Cerebellar nuclear complex (tissue), 1 donor: ENCODE measurements at places on chromosomes 3 and 15.

GRCh38 chr3:175105066-175105465 is 245.9 kb downstream of the NAALADL2 start:
- no peak for DNase-seq

DNA sequence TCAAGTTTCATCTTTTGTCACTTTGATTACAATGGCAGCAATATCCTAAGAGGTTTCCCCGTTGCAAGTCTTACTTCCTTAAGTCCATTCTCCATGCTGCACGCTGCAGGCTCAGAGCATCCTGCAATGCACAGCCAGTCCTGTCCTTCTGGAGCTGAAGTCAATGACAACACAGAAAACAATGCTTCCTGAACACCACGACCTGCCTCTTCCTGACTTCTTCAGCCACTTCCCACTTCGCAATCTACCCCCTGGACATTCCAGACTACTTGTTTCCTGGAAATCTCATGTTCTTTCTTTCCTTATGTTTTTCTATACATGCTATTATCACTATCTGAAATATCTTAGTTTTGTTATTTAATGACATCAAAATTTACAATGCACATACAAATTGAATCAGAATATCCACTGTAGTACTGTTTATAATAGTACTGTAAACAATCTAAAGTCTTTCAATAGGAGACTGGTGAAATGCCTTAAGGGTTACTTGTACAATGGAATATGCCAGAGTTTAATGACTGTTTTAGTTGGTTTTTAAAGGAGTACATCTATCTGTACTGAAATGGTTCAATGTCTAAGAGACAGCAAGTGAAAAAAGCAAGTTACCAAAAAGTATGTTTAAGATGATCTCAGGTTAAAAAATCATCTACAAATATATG is 113.7 kb upstream of the PRTG start:
- no peak for DNase-seq

- no peak for DNase-seq
These were observed 14.4 kb upstream of the CCDC39 start for GRCh38 chr3:180693656-180694055.

- DNase-seq, result no peak
These were observed 141.9 kb upstream of the SMAD3 start for GRCh38 chr15:66923438-66923881.

DNA sequence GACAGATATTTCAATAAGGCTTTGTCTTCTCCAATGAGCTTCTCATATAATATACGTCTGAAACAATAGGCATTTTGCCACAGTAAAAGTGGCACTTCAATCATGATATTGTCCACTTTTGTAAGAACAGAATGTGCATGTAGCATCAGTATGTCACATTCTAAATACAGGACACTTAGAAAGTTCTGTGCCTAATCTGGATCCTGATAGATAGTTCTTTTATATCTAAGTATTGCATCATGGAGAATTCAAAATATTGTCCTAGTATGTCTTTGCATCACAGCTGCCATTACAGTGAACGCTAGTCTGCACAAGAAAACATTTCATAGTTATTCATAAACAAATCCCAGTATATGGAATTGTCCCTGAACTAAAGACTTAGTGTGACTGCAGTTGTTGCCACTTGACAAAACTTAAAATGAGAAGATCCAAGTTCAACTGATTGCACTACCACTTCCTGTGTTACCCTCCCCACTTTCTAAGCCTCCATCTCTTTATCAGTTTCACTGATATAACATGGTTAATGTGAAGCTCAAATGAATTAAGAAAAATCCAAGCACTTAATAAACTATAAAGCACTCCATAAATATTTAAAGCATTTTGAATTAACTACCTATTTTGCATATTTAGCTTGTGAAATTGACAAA is 19.6 kb downstream of the LRRFIP2 start:
- no peak for DNase-seq

DNA sequence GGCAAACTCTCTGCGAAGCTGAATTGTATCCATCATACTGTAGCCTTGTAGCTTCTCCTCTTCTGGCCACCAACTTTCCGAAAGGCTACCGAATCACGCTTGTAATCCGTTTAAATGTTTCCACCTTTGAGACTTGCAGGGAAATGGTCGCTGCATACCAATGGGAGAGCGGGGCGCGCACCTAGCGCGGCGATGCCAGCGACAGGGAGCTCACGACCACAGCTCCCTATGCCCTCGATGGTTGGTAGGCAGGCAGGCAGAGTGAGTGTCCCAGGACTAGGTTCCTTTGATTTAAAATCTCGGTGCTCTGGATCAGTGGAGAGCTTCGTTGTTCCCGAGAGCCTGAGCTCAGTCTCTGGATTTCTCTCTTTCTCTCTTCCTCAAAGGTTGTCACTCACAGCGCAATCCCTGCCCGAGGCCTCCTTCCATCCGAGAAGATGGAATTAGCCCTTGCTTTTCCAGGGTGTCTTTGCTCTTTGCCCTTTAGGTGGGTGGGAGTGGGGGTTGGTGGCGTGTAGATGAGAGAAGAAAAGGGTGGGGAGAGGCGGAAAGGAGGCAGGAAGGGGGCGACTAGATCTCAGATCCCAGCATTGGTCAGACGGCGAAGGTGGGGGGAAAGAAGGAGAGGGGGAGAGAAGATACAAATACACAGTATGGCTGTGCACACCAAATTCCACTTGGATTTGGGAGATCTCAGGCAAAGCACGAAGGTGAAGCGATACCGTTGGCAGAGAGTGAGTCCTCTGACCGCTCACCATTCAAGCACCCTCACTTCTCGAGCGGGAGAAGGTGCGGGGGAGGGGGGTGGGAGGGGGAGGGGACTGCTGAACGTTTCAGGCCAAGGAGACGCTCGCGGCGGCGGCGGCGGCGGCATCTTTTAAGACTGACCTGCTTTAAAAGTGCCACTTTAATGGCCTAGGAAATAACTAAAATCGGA is at the start of gene SLITRK3:
Gene SLITRK3 (minus strand): TSS at position 745 of the 937 bp plus-strand sequence. CDS start 5,554 bp downstream, outside the sequence.
- no peak for DNase-seq

GRCh38 chr3:31014317-31015040 is 120.0 kb upstream of the GADL1 start:
- no peak for DNase-seq

- no peak for DNase-seq
These were observed 736.8 kb downstream of the MCTP2 start for GRCh38 chr15:94968133-94968532.

- DNase-seq, result no peak
These were observed 7.3 kb downstream of the SST start for GRCh38 chr3:187662848-187663409.

- DNase-seq, result no peak
These were observed at the start of gene ISLR for GRCh38 chr15:74173380-74174218. Gene ISLR (plus strand): TSS chr15:74173710. CDS start chr15:74174859, 1,149 bp downstream.

DNA sequence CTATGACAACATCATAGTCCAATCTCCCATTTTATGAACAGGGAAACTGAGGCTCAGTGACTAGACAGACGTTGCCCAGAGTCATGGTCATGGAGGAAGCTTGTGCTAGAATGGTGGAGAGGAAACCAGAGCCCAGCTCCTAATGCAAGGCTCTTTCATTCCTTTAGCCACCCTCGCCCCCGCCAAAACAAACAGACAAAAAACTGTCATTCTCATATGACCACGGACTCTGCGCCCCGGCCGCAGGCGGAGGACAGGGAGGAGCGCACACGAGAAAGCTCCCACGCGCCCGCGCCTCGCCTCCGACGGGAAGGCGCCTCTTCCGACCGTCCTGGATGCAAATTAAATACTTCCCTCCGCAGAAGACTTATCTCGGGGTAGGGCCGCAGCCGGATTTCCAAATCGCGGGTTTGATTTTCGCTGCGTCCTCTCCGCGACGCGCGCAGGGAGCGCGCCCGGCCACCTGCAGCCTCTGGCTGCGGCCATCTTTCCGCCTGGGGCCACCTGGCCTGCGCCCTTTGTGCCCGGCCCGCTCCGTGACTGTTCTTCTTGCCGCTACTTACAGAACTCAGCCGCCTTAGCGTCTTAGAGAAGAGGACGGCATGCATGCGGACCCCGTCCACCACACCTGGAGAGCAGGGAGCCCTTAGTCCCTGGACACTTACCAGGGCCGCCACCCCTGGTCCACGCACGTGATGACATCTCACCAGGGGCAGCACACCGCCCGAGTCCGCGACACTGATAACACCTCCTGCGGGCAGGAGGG is 670 bp upstream of the ATP13A3 start:
- peak; percentile 44 for DNase-seq

DNA sequence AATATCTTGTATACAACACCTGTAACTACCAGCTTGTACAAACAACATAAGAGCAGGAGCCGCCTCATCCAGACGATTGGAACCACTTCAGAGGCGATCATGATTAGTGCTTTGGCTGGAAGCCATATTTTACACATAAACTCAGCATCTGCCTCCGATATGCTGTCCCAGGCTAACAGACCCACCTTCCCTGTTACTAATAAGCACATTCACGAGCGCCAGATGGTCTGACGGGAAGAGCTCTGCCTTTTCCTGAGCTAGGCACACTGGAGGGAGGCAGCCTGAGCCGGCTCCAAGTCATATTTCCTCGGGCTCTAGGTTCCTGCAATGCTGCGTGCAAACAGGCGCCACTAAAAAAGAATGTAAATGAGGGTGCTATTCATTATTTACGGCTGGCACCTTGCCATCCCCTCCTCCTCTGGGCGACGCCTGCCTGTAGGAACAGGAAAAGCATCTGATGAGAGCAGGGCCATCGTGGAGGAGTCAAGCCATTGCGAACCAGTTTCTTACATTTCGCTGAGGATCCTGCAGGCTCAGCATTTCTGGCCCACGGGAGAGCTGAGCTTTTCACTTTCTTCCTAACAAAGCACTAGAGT is 98.2 kb downstream of the ANXA2 start:
- DNase-seq, result no peak

DNA sequence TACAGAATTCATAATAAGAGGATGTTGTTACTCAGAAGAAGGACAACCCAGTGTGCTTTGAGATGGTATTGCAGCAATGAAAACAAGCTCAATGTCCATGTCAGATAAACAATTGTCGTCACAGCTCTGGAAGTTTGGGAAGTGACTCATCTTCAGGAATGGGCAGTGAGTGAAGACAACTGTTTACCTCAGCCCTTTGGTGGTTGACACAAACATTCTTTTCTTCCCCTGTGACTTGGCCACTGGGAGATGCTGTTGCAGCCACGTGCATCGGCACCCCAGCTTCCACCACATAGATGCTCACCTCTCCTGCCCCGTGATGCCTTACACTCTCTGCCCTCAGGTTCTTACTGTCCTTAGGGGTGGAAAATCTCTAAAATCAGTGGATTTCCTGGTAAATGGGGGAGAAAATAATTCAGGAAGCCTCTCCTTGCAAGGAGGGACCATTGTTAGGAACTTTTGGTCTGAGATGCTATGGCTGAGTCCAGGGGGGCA is 114.1 kb upstream of the GALNT15 start:
- no peak for DNase-seq
